NCI-H1105 treated with DMSO at 0.1 percent for 48 hours (cell line): ENCODE measurements at places on chromosomes 4 and X.

DNA sequence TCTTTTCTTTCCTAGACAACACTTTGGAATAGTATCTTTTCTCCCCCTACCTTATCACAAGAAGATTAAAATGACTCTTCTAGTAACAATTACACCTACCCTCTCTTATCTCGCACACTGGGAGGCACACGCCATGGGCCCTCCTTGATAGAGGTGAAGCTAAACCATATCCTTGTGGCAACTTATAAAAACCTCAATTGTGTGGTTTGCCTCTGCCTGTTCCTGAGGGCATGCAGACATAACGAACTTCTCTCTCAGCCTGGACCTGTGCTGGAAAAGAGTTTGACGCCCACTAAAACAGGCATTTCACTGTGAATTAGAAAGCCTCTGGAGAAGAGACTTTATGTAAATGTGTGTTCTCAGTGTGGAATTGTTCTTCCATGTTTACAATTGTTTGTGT is 141.2 kb downstream of the NDST3 start:
- no peak for DNase-seq

GRCh38 chrX:1452516-1453394 is at the start of gene ASMTL:
Gene ASMTL (minus strand): TSS chrX:1452909. CDS start chrX:1452840, 69 bp downstream.
- DNase-seq, result no peak

GRCh38 chr4:111798840-111799239 is 346.4 kb upstream of the FAM241A start:
- DNase-seq, result no peak

GRCh38 chr4:107572281-107572680 is 147.8 kb downstream of the PAPSS1 start:
- no peak for DNase-seq

GRCh38 chrX:105829011-105829410 is 6.7 kb downstream of the NRK start:
- no peak for DNase-seq

DNA sequence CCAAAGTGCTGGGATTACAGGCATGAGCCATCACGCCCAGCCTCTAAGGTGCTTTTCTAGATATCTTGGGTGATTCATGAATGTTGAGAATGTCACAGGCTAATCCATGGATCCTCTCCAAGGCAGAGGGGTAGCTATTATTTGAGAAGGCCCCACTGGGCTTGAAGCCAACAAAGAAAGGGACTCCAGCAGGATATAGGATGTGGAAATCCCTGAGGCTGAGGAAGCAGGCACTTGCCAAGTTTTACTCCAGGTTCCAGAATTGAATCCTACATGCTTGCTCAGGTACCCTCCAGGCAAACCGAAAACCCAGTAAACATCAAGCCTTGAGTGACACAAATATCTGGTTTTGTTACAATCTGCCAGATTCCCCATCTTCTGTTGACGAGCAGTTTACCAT is 15.8 kb downstream of the NLGN3 start:
- no peak for DNase-seq

DNA sequence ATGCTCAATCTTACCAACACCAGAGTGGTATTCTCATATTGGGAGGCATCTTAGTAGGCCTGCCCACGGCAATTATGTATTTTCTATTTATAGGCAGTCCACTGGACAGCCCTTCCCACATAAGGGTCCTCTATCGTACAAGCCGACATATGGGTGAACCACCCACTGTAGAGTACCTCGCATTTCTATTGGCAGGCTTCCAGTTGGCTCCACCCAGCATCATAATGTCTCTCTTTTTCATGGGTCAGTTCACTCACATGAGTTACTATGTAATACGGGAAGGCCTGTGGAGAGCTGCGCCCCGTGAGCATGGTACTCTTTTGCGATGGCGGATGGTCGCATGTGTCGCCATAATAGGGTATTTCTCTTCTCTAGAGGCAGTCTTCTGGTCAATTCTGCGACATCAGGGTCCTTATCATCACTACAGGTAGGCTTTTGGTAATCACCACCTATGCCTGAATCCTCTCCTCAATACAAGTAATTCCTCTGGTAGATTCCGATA is 29.4 kb upstream of the FOXR2 start:
- no peak for DNase-seq

DNA sequence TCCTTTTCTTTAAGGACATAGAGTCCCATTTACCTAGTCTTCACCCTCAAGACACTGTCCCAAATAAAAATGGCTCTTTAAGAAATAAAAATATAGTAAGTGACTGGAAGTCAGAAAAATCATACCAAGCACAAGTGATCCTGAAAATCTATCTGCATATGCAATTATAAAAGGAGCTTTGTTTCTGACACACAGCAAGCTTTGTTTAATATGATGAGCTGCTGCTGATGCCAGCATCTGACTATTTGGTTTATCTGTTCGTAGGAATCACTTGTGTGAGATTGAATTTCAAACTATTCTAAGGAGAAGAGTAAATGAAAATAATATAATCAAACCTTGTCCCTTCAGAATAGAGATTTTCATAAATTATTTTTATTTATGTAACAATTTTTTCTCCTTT is 332.4 kb downstream of the PCDH7 start:
- DNase-seq, result no peak

- no peak for DNase-seq
Measured at GRCh38 chrX:69137371-69138117, 27.7 kb downstream of the PJA1 start.

- DNase-seq, result no peak
Measured at GRCh38 chrX:124275182-124275894, 57.1 kb upstream of the TEX13D start.

DNA sequence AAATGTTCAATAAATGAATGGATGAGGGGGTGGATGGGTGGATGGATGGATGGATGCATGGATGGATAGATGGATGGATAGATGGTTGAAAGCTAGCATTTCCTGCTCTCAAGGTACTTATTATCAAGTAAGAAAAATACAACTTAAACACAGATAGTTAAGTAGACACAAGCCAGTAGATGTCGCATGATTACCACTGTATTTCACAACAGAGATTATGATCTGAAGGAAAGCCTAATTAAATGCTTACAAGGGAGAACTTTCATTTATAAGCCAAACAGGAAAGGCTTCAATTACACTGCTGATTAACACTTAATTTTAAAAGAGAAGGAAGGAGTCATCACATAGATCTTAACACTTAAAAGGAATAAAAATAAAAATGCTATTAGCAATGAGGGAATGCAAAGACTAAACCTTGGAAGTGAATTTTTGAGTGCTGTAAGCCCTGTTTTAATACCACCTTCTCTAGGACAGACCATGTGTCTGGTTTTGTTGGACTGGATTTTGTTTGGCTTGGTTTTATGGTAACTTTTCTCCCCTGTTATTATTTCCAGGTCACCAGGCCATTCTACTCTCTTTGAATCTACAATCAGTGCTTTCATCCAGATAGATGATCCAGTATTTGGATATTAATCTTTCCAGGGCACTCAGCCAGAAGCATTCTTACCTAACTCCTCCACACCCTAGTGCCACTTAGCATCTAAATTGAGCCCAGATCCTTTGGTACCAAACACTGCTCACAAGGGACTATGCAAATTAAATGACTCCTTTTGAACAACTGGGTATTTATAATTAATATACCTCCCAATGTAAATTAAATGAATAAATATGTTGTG is 75.5 kb upstream of the SLC39A8 start:
- peak; percentile 9 for DNase-seq

- DNase-seq, result no peak
Measured at GRCh38 chr4:475962-476361, 23.0 kb downstream of the ZNF721 start.

- DNase-seq, result no peak
Measured at GRCh38 chr4:95267081-95267480, 281.7 kb downstream of the UNC5C start.

DNA sequence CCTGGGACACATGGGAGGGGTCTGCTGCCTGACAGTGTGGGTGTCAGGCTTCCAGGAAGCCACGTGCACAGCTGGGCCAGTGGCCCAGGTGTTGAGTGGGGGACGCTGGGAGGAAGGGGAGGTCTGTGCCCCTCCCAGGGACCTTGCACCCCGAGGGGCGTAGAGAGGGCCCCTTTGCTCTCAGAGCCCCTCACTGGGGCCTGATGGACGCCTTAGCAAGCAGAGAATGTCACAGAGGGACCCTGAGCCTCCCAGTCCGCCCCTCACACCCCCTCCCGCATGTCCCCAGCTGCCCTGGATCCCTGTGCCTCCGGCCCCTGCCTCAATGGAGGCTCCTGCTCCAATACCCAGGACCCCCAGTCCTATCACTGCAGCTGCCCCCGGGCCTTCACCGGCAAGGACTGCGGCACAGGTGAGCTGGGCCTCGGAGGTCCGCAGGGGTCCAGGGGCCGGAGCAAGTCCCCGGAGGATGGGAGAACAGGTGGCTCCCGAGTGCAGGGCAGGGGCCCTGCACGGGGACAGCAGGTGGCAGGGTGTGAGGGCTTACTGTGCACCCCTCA is 2.1 kb downstream of the HGFAC start:
- DNase-seq, result no peak

GRCh38 chrX:103613362-103613890 is 5.7 kb downstream of the TCEAL3 start:
- no peak for DNase-seq

- DNase-seq, result no peak
Measured at GRCh38 chr4:41022116-41022515, 192.2 kb downstream of the APBB2 start.

- peak; percentile 22 for DNase-seq
Measured at GRCh38 chrX:48958635-48959094, 1.3 kb upstream of the OTUD5 start.

DNA sequence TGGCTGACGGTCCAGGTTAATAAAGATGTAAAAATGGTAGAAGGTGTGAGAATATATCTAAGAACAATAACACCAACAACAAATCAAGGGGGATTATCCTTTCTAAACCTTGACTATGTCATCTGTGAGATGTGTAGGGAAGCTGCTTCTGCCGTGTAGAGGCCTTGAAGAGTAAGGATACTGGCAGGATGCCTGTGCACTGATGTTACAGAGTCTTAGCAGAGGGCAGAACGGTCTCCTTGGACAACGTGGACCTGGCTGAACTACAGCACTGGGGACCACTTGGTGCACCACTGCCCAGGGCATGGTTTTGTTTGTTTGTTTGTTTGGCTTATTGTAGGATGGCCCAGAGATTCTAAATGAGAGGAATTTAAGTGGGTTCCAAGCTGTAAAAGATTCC is 33.5 kb downstream of the GPAT3 start:
- no peak for DNase-seq

DNA sequence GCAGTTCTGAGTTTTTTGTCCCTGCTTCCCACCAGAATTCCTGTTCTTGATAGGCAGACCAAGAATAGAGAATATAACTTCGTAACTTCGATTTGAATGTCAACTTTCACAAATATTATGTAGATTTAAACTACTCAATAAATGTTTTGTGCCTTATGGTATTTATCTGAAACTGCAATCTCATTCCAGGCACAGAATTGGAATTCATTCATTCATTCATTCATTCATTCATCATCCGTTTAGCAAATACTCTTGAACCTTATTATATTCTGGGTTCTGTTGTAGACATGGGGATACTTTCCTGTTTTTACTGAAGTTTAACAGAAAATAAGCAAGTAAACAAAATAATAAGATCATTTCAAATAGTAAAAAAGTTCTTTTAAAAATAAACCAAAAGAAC is 324.4 kb downstream of the UNC5C start:
- no peak for DNase-seq

DNA sequence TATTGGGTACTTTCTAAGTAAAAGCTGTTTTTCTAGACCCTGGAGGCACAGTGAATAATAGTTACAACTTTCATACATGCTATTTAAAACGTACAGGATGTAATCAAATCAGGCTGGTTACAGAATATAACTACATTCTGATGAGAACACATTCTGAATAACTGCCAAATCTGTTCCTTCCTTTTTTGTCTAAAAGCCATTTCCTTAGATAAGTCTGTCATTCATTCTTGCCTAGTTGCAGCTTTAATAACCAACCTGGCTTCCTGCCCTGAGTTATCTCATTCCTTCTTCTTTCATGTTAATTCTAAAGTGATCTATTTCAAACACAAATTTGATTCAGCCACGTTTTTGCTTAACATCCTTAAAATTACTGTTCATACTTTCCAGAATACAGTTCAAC is 189.7 kb upstream of the ITM2A start:
- no peak for DNase-seq

DNA sequence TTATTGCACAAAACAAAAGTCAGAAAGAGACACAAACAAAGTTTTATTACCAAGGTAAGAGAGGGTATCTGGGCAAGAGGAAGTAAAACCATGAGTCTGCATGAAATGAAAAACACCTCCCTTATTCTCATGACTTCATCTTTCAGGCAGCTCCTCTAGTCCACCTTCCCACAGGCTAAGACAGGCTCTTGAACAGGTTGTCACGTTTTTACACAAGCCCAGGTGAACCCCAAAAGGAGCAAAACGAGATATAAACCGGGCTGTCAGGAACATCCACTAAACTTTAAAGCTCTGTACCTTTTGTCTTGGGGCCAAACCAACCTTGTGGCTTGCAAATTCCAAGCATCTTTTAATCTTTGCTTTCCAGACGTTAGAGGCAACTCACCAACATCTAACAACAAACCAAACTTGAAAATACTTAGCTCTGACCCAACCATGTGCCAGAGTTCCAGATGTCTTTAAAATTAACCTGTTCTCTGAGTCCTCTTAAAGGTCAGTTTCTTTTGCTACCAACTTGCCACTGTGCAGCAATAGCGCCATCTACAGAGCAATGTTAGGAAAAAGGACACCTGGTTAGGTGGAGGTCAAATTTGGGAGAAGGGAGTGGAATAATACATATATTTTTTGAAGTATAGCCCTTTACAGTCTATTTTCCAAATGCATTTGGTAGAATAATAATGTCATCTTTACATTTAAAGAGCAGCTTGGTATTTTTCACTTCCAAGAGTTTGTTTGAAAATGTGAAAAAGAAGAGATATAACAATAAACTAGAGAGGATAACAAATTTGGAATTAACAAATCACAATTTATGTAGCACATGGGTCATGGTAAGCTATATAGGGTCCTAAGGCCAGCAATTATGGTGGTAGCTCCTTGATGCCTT is 73.1 kb downstream of the QRFPR start:
- DNase-seq, result peak; percentile 23

DNA sequence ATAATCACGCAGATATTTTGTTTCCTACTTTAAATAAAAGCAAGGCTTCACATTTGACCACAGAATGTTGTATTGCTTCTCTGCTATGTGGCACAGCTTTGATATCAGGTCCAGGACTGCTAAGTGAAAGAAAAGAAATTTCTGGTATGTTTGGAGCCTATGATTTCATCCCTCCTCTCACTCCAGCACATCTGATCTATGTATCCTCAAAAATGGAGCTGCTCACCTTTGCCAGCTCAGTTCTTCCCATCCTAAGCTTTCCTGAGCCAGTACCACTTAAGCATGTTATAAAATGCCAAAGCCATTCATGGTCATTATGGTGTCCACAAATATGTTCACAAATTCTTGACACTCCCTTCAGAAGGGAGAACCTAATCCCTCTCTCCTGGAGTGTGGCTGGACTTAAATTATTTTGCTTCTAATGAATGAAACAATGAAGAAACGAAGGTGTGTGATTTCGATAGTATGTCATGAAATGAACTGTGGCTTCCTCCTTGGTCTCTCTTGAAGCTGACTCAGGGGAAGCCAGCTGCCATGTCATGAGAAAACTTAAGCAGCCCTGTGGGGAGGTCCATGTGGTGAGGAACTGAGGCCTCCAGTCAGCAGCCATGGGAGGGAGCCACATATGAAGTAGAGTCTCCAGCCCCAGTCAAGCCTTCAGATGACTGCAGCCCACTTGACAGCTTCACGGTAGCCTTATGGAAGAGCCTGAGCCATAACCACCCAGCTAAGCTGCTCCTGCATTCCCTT is 207.7 kb downstream of the MGST2 start:
- DNase-seq, result no peak
